ENCODE measurements at places on chromosomes 16 and 17. TPM values are rescaled to one million over a fixed set of nuclear protein-coding genes. Genes with fewer than 3 reads are reported as not detected.

Gene TGFB1I1
- 35.4 TPM for polyA plus RNA-seq

Gene PSMC3IP
- 3.7 TPM for polyA plus RNA-seq

Gene OR1F1
- polyA plus RNA-seq, result 0.61 TPM

Gene CRISPLD2
- 315 TPM for polyA plus RNA-seq

Gene CCL8
- polyA plus RNA-seq, result not detected

Gene IGFALS
- polyA plus RNA-seq, result 10.7 TPM

Gene USP7
- 38.0 TPM for polyA plus RNA-seq

Gene CCL2
- 64.8 TPM for polyA plus RNA-seq

Gene TMEM88
- polyA plus RNA-seq, result 328 TPM

Gene CES5A
- polyA plus RNA-seq, result not detected

Gene ANKRD40CL
- polyA plus RNA-seq, result 2.8 TPM

Gene ITPRIPL2
- 10.3 TPM for polyA plus RNA-seq

Gene CNTROB
- 37.5 TPM for polyA plus RNA-seq

GRCh38 chr17:57644326-57644725 lies 100.8 kb downstream of the CCDC182 start:
- no peak for DNase-seq

- DNase-seq, result no peak
Measured at GRCh38 chr16:67654403-67654911, 5.6 kb downstream of the ACD start.

DNA sequence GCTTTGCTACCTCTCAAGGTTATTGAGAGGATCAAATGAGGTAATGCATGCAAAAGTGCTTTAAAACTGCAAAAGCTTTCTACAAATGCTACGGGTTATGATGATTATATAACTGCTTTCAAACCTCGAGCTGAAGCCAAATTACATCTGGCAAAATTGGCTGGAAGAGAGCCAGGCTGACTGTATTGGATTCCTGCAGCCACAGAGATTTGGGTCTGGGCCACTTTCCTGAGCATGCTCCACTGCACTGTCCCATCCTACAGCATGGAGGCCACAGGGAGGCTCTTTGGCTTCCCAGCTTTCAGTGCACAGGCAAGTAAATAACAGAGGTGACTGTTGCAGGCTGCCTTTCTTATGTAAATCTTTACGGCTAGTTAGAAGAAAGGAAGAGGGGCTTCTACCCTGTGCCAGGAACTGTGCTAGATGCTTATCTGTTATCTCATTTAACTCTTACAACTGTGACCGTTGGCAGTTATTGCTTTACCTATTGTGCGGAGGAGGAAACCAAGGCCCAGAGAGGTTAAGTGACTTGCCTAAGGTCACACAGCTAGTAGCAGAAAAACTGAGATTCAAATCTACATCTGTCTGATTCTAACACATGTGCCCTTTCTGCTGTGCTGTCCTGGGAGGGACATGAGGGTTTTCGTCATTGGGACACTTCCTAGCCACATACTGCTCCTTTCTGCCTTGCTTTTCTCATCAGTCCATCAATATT lies 121.8 kb downstream of the SPACA3 start:
- DNase-seq, result no peak

DNA sequence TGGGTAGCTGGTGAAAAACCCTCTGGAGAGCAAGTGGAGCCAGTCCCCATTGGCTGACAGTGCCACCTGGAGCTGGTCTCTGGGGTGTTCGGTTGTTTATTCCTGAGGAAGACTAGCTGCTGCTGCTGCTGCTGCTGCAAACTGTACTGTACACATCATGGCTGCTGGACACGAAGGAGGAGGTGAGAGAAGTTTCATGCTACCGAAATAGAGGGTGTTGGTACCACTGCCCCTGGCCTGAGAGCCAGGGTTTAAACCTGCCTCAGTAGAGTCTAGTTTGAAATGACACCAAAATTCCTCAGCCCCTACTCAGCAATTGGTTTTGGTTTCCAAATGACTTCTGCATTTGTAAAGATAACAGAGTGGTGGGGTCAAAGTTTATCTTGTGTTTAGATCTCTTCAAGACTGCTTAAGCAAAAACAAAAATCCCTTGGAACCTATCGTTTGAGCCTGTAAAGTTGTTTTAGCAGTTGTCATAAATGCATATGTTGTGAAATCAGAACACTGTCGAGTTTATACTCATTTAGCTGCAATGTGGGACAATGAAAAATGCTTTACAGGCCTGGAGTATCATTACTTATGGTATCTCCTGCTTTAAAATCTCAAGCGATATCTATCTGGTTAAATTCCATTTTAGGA lies 40.8 kb downstream of the CYB5B start:
- DNase-seq, result peak; percentile 10

- DNase-seq, result peak; percentile 99
Measured at GRCh38 chr17:76264755-76265623, at the start of gene UBALD2. Gene UBALD2, plus strand, starts transcription at chr17:76265348. Its CDS starts 158 bp downstream, at chr17:76265506.

- no peak for DNase-seq
Measured at GRCh38 chr17:48484850-48485249, 46.0 kb downstream of the HOXB1 start.

- no peak for DNase-seq
Measured at GRCh38 chr17:79104898-79105600, 30.4 kb downstream of the ENGASE start.

GRCh38 chr16:27156579-27156978 lies 46.7 kb upstream of the KDM8 start:
- no peak for DNase-seq

DNA sequence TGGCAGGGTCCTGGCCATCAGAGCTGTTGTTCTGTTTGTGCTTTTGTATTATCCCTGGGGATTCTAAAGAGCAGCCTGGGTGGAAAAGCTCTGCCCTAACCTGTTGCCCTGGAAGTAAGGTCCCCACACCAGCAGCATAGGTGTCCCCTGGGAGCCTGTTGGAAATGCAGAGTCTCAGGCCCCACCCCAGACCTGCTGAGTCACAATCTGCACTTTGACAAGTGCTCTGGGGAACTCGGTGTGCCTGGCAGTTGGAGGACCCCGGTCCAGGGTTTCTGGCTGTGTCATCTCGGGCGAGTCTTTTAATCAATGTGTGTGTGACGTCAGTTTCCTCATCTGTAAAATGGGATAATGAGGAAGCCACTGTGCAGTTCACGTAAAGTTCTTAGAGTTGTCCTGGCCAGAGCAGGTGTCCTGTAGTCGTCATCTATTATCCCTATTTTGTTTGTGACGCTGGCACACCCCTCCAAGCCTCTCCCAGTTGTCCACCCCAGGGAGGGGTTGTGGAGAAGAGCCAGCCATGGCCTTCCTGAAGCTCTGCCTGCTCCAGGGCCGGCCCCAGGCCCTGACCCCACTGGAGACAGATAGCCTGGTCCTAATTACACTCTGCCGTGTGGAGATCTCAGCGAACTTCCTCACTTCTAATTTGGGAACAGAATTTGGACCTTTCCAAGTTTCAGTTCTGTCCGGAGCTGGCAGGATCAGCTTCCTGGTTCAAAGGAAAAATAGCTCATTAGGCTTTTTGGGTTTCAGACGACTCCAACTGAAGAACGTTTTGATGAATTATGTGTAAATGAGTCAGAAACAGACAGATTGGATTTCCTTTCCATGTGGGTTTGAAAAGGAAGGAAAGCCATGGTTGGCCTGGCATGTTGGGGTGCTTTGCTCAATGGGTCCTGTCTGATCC lies 295.7 kb upstream of the FOXF1 start:
- no peak for DNase-seq

GRCh38 chr17:41687828-41688640 lies 651 bp upstream of the EIF1 start:
- peak; percentile 69 for DNase-seq

- DNase-seq, result no peak
Measured at GRCh38 chr17:4087911-4088693, 54.7 kb downstream of the ZZEF1 start.

GRCh38 chr17:50129353-50129727 lies 620 bp downstream of the SAMD14 start:
- no peak for DNase-seq

GRCh38 chr16:57299009-57299718 lies 14.7 kb upstream of the PLLP start:
- DNase-seq, result peak; percentile 89

DNA sequence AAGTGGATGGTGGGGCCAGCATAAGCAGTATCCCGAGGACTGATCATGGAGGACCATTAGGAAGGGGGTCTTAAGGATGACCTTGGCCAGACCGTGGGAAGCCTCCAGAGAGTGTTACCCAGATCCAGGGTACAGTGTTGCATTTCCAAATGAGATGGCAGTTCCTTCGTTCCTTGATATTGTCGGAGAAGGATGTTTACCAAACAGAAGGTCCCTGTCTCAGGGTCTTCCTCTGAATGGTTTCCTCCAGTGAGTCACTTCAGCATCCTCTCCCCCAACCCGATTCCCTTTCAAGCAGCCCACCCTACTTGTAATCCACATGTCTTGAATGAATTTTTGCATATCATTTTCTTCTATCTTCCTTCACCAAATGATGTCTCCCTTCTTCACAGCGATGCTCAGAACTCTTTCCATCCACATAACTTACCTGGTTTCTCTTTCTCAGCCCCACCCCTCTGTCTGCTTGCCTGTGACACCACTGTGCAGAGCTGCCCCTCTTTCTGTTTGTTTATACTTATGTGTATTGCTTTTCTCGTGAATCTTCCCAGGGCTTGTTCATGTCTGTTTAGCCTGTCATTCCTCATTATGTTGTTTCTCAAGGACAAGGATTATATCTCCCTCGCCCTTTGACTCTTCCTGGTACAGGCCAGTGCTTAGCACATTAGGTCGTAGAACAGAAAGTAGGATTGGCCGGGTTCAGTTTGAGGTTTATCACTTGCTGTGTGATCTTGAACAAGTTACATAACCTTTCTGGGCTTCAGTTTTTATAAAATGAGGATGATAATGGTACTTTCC lies 5.7 kb downstream of the GOSR2 start:
- no peak for DNase-seq

DNA sequence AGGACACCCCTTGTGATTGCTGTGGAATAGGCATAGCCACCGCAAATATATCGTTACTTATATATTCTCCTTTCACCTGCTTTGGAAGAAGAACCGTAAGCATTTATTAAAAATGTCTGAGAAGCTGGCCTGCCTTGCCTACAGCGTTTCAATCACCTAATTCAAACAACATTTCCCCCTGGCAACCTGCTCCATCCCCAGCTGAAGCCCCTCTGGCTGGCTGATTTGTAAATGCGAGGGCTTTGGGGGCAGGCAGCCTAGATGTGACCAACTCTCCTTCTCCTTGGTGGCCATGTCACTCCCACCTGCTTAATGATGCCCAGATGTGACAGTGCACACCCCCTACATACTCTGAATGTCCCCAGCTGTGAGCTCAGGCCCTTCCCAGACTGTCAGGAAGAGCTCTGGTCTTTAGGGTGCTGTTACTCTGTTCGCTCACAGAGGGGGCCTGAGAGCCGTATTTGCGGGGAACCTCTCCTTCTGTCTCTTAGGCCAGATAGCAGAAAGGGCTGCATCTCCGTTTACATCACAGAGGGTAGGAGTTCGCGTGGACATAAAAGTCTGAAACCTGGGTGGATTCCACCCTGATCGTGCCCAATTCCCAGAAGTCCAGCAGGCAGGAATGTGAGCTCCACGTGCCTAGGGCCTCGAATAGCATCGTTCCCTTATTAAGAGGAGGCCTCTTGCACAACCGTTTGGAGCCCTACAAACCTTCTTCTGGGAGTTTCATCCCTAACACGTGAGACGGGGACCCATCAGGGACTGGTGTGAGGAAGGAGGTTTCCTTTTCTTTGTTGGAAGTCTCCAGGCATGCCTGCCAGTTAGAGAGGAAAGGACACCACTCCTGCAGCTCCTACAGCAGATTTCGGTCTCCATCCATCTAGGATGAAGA lies 2.4 kb upstream of the SDK2 start:
- DNase-seq, result peak; percentile 41

- DNase-seq, result no peak
Measured at GRCh38 chr17:55784666-55785065, 33.8 kb downstream of the PCTP start.

GRCh38 chr17:28178800-28179199 lies 136.3 kb downstream of the NLK start:
- no peak for DNase-seq

DNA sequence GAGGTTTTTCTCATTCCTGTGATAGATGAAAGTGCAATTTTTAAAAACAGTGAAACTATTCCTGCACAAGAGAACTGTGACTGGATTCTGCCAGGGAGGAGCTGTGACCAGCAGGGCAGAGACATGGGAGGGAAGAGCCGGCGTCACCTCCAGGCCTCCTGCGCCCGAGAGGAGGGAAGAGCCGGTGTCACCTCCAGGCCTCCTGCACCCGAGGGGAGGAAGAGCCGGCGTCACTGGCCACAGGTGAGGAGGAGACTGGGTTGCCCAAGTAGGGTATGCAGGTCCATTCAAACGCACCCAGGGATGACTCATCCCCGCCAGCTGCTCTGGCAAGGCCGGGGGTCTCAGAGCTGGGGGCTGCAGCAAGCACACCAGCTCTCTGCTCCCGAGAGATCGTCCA lies 56.7 kb downstream of the METRNL start:
- no peak for DNase-seq

DNA sequence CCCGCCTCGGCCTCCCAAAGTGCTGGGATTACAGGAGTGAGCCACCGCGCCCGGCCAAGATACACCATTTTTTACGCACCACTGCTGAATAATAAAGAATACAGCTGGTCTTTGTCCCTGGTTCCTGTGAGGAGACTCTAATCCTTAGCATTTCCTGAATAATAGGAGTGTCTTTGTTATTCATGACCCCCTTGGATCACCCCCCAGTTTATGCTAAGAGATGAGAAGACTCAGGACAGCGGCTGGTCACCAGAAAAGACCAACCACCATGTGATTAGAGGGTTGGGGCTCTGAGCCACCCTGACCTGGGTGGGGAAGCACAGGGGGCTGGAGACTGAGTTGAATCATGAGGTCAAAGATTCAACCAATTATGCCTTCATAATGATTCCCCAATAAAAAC lies 17.3 kb downstream of the PHLPP2 start:
- no peak for DNase-seq

- DNase-seq, result no peak
Measured at GRCh38 chr17:8386841-8387240, 3.8 kb upstream of the RPL26 start.

GRCh38 chr16:26724189-26724588 lies 342.5 kb upstream of the C16orf82 start:
- no peak for DNase-seq

DNA sequence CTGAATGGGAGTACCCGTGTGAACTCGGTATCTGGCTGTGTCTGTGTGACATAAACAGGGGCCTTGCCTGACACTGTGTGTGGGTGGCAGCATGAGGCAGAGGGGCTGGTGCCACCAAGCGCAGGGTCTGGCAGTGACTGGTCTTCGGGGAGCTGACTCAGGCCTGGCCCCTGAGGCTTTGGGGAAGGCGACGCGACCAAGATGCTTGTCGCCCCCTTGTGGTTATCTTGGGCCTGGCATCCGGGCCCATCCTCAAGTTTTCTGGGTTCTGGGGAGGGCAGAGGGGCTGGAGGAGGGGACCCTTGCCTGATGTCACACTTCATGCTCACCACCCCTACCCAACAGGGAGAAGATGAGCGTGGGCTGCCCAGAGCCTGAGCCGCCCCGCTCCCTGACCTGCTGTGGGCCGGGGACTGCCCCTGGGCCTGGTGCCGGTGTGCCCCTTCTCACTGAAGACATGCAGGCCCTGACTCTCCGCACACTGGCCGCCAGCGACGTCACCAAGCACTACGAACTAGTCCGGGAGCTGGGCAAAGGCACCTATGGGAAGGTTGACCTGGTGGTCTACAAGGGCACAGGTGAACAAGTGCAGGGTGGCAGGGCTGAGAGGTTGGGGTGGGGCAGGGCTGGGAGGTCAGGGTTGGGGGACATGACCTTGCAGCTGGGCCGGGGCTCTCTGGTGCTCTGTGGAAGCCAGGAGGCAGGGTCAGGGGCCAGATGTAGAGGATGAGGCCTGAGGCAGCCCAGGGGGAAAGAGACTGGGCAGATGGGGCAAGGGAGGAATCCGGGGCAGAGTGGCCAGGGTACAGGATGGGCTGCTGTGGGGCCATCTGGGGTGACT lies 24.9 kb downstream of the SBK1 start:
- DNase-seq, result peak; percentile 69

- DNase-seq, result no peak
Measured at GRCh38 chr17:67990909-67991308, 5.4 kb downstream of the C17orf58 start.
